Thyroid gland (tissue), 4 donors: ENCODE measurements at places on chromosomes 13 and 19. TPM values are rescaled to one million over a fixed set of nuclear protein-coding genes. Genes with fewer than 3 reads are reported as not detected.

DNA sequence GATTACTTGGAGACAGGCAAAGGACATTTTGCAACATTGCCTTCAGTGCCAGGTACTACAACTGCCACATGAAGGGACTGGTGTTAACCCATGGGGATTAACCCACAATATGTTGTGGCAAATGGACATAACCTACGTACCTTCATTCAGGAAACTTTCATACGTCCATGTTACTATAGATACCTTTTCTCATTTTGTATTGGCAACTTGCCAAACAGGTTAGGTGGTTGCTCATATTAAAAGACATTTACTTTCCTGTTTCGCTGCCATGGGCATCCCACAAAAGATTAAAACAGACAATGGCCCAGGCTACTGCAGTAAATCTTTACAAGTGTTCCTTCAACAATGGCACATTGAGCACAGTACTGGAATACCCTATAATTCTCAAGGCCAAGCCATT, 925.3 kb downstream of the SLITRK6 start:
- no peak for DNase-seq

GRCh38 chr19:6458695-6459261, 814 bp downstream of the SLC25A23 start:
- peak; percentile 42 for DNase-seq

DNA sequence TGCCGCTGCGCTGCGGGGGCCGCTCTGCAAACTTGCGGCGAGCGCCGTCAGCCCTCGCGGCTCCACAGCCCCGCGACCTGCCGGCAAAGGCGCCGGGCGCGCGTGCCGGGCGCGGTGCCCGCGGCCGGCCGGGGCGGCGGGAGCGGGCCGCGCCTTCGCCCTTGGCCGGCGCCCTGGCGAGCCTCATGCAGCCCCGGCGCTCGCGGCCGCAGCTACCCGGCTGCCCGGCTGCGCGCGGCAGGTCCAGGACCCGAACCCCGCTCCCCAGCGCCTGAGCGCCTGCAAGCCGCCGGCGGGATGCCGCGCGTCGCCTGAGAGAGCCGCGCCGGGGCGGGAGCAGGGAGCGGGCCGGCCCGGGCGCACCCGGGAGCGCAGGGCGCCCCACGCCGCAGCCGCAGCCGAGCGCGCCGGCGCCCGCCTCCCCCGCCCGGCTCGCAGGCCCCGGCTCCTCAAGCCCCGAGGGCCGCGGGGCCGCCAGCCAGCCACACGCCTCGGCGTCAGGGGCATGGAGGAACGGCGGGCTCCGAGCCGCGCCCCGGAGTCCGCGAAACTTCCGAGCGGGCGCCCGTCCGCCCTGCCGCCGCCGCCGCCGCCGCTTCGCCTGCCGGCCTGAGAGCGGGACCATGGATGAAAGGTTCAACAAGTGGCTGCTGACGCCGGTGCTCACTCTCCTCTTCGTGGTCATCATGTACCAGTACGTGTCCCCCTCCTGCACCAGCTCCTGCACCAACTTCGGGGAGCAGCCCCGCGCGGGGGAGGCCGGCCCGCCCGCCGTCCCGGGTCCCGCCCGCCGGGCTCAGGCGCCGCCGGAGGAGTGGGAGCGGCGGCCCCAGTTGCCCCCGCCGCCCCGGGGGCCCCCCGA, 564 bp downstream of the HS6ST3 start:
- DNase-seq, result peak; percentile 61

- no peak for DNase-seq
Observed at GRCh38 chr19:45408830-45409556, 2.5 kb downstream of the POLR1G start.

DNA sequence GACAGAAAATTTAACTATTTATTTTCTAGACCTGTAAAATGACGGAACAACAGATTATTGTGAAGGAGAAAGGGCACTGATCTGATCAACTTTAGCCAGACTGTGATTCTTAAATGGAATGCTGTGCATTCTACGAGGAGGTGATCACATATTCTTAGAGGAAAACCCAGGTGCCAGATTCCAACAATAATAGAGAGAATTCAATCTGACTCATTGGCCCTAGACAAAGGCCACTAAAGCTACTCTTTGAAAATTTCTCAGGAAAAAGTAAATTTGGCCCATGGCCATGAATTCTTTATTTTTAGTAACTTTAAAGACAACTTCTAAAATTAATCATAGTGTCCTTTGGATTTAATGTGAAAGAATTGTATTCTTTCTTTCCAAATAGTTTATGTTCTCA, 58.6 kb upstream of the POSTN start:
- DNase-seq, result no peak

GRCh38 chr13:109748677-109749076, 37.7 kb downstream of the IRS2 start:
- no peak for DNase-seq

DNA sequence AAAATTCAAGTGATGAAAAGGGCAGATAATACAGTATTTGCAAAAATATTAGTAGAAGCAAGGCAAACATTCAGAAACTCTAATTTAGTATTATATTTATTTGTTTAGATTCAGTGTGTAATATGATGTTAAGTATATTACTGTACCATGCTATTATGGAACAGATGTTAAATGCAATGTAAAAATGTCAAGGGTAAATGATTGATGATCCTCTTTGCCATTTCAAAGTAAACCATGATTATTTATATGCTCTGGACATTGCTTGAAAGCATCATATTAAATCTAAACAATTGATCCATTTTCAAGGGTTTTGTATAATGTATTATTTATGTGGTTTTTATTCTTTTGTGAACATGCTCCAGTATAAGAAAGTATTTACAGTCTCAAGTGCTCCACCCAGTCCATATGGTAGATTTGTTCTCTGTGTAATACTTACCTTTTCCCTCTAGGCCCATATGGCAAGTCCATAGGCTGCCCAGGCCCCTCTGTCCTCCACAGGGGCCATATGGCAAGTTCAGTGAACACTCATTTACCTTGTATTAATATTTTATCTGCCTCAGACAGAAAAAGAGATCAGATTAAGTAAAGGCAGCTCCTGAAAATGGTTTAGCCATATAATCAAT, 353.5 kb downstream of the DACH1 start:
- no peak for DNase-seq

DNA sequence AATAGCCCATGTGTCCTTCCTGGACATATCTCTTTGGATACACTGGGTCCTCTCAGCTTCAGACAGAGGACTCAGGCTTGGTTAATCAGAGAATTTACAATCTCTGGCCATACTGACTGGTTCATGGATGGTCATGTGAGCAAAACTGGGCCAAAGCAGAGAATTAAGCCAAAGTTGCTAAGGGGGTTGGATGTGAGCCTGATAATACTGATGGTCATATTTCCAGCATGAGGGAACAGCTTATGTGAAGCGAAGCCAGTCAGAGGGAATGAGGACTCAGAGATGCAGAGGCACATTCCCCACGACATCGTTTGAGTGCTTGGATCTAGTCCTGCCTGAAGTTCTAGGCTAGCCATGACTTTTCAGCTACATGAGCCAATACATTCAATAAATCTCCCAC, 22.0 kb upstream of the LRRC4B start:
- DNase-seq, result no peak

DNA sequence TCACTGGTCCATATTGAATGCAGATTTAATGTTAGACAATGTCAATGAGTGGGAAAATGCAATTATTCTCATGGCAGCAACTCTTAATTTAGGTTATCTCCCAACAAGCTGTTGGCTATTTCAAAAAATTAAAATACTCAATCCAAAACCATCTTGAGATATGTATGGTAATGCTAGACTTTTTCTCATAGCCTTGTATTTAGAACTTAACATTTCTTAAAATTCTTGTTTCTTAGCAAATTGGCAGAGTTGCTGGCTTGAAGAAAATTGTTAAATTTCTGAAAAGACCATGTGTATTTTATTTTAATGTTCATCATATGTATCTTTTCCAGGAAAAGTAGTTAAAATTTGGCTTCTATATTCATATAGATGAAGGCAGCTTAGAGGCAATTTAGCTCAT, 1355.1 kb downstream of the PCDH9 start:
- no peak for DNase-seq

DNA sequence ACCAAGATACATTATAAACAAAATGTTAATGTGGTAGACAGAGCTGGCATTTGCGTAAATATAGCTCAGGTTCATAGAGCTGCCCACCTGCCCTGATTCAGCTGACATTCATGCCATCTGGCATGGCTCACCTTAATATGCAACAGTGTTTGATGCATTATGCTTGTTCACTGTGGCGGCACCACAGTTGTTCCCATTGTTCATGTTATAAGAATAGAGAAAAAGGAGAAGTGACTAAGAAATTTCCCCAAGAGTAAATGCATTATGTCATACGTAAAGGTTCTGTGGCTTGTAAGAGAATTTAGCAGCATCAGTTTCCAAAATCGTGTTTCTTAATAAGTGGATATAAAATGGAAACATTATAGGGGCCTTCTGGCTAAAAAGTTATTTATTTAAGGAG, 4.5 kb downstream of the CCNA1 start:
- no peak for DNase-seq

GRCh38 chr19:42311657-42312056, 1.5 kb upstream of the TMEM145 start:
- DNase-seq, result no peak

DNA sequence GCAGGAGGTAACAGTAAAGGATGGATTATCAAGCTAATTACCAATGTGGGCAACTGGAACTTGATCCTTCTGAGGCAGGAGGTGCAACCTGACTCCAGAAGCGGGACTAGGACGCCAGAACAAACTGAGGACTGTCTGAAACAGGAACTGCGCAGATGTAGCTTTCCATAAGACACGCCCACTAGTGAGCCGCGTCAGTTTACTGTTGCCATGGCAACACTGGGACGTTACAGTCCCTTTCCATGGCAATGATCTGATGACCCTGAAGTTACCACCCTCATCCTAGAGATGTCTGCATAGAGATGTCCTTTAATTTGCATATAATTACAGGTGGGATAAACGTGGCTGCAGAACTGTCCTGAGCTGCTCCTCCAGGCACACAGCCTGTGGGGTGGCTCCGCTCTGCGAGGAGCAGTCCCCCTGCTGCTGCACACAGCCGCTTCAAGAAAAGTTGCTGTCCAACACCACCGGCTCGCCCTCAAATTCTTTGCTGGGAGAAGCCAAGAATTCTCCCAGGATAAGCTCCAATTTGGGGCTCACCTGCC, 816.6 kb downstream of the UQCRFS1 start:
- DNase-seq, result no peak

GRCh38 chr13:108682714-108683113, 53.3 kb downstream of the MYO16 start:
- no peak for DNase-seq

DNA sequence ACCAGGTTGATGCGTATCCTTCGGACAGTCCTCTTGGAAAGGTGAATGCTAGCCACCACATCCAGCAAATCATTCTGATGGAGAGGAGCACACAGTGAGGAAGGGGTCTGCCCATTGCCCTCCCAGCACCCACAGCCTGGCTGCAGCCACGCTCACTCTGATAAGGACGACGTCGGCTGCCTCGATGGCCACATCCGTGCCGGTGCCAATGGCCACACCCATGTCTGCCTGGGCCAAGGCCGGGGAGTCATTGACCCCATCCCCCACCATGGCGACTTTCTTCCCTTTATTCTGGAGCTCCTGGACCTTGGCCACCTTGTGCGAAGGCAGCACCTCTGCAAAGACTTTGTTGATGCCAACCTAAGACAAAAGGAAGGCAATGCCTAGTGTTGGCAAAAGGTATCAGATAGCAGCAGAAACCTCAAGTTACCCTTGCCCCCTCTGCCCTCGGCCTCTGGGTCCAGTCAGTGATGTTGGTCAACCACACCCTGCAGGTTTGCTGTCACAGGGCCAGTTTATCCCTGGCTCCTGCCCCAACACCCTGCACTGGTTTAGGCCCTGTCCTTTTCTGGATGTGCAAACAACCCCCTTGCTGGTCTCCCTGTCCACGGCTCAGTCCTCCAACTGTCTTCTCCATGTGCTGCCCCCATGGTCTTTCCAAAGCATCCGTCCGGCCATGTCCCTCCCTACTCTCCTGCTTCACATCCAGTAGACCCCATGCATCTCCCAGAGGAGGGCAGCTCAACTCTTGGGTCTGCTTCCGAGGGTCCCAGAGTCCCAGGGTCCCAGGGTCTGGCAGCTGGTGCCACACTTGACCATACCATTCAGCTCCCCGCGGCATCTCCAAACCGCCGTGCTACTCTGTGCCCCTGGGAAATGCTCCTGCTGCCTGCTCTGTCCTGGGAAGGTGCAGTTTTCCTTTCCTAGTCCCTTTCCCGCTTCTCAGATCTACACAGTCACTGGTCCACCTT, 73.6 kb downstream of the ATP7B start:
- no peak for DNase-seq

GRCh38 chr19:29772696-29773095, 39.1 kb upstream of the CCNE1 start:
- DNase-seq, result no peak

DNA sequence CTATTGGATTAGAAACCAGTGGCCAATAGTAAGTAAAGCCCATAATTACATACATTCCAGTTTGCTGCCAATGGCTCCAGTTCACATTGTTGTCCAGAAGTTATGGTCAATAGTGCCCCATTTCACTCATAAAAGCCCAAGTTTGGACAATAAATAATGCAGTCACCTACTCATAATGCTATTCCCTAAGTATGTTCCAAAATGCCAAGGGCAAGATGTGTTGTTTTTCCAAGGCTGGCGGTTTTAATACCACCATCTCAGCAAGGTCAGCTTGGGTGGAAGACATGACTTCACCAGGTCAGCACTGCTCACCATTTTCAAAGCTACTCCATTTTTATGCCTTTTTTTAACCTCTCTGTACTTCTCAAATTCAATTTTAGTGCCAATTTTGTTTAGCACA, 32.7 kb downstream of the KCTD12 start:
- no peak for DNase-seq

DNA sequence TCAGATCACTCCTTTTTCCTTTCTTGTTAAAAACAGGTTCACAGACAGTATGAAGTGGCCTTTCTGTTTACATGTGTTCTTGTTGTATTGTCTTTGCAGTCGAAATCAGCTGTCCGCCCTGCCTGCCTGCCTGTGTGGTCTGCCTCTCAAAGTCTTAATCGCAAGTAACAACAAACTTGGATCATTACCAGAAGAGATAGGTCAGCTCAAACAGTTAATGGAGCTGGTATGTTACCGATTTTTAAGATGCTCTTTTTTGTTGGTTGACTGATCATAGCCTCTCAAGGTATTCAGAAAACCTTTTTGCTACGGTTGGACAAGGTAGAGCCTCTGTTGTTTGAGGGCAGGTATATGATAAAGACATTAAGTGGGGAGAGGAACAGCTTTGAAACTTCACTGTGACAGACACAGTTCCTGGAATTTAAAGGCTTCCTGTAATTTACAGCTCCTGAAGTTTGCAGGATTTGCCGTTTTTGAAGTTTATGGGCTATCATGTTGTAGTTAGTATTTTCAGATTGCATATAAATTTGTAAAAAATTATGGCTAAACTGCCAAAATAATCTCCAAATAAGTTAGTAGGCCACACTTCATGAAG, 116.1 kb downstream of the LRCH1 start:
- DNase-seq, result no peak

SERPINE3 gene
- not detected for total RNA-seq

SLC8A2 gene
- total RNA-seq, result not detected

MISP gene
- not detected for total RNA-seq

SULT2B1 gene
- total RNA-seq, result not detected

NBEA gene
- 21.5 TPM for total RNA-seq

PCDH20 gene
- 1.1 TPM for total RNA-seq
